Activated CD4-positive, alpha-beta memory T cell treated with anti-CD3 and anti-CD28 coated beads for 36 hours (primary cell): ENCODE measurements at places on chromosomes 2 and 18. TPM values are rescaled to one million over a fixed set of nuclear protein-coding genes. Genes with fewer than 3 reads are reported as not detected.

- H3K27ac ChIP-seq: no peak overlapping the region
- no peak overlapping the region for H3K4me3 ChIP-seq
- H3K27me3 ChIP-seq: peaks cover 8% of the 10 kb centered on the region
- no peaks in the 10 kb centered on the region for H3K4me1 ChIP-seq
Measured at GRCh38 chr18:51461956-51462355, 264.5 kb upstream of the MEX3C start.

GRCh38 chr2:169526451-169526850, 16.9 kb downstream of the KLHL41 start:
- H3K27ac ChIP-seq: no peak overlapping the region
- DNase-seq: no peak
- H3K27me3 ChIP-seq: no peaks in the 10 kb centered on the region
- H3K4me3 ChIP-seq: no peak overlapping the region
- H3K36me3 ChIP-seq: peaks cover 4% of the 10 kb centered on the region

GRCh38 chr2:112725545-112726457, 5.0 kb downstream of the NT5DC4 start:
- H3K4me1 ChIP-seq: no peaks in the 10 kb centered on the region
- no peak overlapping the region for H3K27ac ChIP-seq
- H3K36me3 ChIP-seq: no peaks in the 10 kb centered on the region
- no peak overlapping the region for H3K4me3 ChIP-seq
- no peaks in the 10 kb centered on the region for H3K27me3 ChIP-seq

GRCh38 chr2:102187496-102188150, 800 bp downstream of the IL1RL2 start:
- H3K27me3 ChIP-seq: peaks cover 13% of the 10 kb centered on the region
- H3K4me1 ChIP-seq: peaks cover 19% of the 10 kb centered on the region
- peak; percentile 72 for DNase-seq
- peaks cover 4% of the 10 kb centered on the region for H3K36me3 ChIP-seq
- H3K4me3 ChIP-seq: peak overlapping the region; percentile 81

- no peaks in the 10 kb centered on the region for H3K4me1 ChIP-seq
- DNase-seq: no peak
- H3K36me3 ChIP-seq: no peaks in the 10 kb centered on the region
- H3K4me3 ChIP-seq: no peak overlapping the region
- H3K27ac ChIP-seq: no peak overlapping the region
Measured at GRCh38 chr2:199378948-199379650, 78.6 kb downstream of the SATB2 start.

DNA sequence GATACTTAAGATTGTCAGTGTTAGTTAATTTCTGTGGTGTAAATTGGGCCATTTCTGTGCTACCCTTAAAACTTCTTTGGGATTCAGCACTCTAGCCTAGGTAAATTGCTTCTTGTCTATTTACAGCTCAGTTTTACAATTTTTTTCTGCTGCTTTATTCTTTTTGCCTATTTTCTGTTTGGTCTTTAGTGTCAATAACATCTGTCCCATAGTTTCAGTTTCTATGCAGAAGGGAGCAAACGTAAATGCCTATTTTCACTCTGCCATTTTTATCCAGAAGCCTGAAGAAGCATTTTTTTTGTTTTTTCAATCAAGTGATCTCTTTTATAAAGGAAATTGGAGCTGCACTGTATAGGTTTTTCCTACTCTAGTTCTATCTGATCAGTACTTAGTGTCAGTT, 564.9 kb upstream of the MEX3C start:
- H3K27ac ChIP-seq: no peak overlapping the region
- DNase-seq: no peak
- no peak overlapping the region for H3K4me3 ChIP-seq
- no peaks in the 10 kb centered on the region for H3K27me3 ChIP-seq
- no peaks in the 10 kb centered on the region for H3K36me3 ChIP-seq

GRCh38 chr18:53735526-53735925, 488.9 kb downstream of the MBD2 start:
- no peaks in the 10 kb centered on the region for H3K4me1 ChIP-seq
- H3K27ac ChIP-seq: no peak overlapping the region
- DNase-seq: no peak

DNA sequence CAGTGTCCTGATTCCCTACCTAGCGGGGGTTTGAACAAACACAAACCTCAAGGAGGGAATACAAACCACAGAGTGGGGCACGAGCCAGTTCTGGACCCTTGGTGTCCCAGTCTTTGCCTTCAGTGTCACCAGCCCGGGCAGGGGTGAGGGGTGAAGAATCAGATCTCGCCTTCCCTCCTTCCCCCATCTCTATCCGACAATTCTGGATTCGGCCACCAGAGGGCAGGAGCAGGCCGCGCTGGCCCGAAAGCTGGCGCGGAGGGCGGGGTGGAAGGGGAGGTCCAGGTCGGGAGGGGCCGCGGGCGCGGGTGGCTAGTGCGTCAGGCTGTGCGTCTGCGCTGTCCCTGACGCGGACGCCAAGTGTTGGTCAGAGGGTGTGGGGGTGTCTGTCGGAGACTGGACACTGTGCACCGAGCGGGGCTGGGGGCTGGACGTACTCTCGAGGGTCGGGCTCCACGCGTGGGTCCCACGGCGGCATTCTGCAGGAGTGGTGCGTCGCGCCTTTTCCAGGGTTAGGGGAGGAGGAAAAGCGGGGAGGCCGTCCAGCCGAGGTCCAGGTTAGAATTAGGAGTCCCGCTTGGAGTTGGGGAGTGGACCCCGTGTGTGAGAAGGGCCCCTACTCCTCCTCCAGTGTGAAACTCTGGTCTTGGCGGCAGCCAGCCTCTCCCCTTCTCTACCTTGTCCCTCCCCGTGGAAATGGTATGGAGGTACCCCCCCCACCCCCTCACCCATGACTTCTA, 2.9 kb upstream of the CRYBA2 start:
- no peak overlapping the region for H3K27ac ChIP-seq
- H3K4me3 ChIP-seq: no peak overlapping the region
- H3K36me3 ChIP-seq: no peaks in the 10 kb centered on the region
- H3K27me3 ChIP-seq: peaks cover 73% of the 10 kb centered on the region
- H3K4me1 ChIP-seq: peaks cover 2% of the 10 kb centered on the region

Gene DTNA
- not detected for total RNA-seq

Gene FEV
- total RNA-seq: not detected

Gene UGT1A9
- total RNA-seq: not detected
